ENCODE measurements at places on chromosomes 16 and 17. TPM values are rescaled to one million over a fixed set of nuclear protein-coding genes. Genes with fewer than 3 reads are reported as not detected.

CDRT15L2 gene
- not detected for total RNA-seq

GRCh38 chr17:6867849-6868248 lies 36.3 kb upstream of the TEKT1 start:
- H3K36me3 ChIP-seq = no peaks in the 10 kb centered on the region
- DNase-seq = no peak
- H3K4me3 ChIP-seq = no peak overlapping the region
- H3K27me3 ChIP-seq = no peaks in the 10 kb centered on the region
- no peaks in the 10 kb centered on the region for H3K4me1 ChIP-seq

TBC1D3C gene
- total RNA-seq = not detected

- no peaks in the 10 kb centered on the region for H3K4me1 ChIP-seq
- no peak overlapping the region for H3K4me3 ChIP-seq
- H3K36me3 ChIP-seq = no peaks in the 10 kb centered on the region
- no peaks in the 10 kb centered on the region for H3K27me3 ChIP-seq
- no peak for DNase-seq
Observed at GRCh38 chr16:66690106-66690847, 6.3 kb downstream of the CMTM4 start.

DNA sequence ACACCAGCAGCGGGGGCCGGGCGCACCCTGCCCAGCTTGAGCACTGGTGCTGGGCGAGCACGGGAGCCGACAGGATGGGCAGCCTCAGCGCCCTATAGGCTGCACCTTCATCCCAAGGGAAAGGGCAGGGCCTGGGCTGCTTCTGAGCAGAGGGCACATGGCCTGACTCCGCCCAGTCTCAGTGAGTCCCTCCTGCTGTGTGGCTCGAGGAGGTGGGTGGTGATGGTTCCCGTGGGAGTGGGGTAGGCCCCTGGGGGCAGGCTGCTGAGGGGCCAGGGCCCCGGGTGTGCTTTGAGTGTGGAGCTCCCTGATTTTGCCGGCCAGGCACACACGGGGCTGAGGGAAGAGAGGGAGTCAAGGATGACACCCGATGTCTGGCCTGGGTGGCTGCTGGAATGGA lies 37.9 kb downstream of the TSC2 start:
- H3K27ac ChIP-seq = no peak overlapping the region
- H3K4me3 ChIP-seq = no peak overlapping the region
- no peak for DNase-seq
- no peaks in the 10 kb centered on the region for H3K36me3 ChIP-seq
- H3K27me3 ChIP-seq = no peaks in the 10 kb centered on the region
- no peaks in the 10 kb centered on the region for H3K4me1 ChIP-seq

DDX42 gene
- 120 TPM for total RNA-seq

CD300H gene
- total RNA-seq = not detected

Data from aorta (tissue), 5 donors.